ENCODE measurements at places on chromosomes 1 and 21. TPM values are rescaled to one million over a fixed set of nuclear protein-coding genes. Genes with fewer than 3 reads are reported as not detected.

SPRR2A gene
- polyA plus RNA-seq, result not detected

PTPN14 gene
- polyA plus RNA-seq, result 10.3 TPM

GPR37L1 gene
- 0.09 TPM for polyA plus RNA-seq

CBR3 gene
- polyA plus RNA-seq, result 5.9 TPM

OLFML3 gene
- 6.6 TPM for polyA plus RNA-seq

POLR3GL gene
- 11.0 TPM for polyA plus RNA-seq

C1orf35 gene
- 28.9 TPM for polyA plus RNA-seq

DNASE2B gene
- not detected for polyA plus RNA-seq

CD52 gene
- polyA plus RNA-seq, result not detected

DNA sequence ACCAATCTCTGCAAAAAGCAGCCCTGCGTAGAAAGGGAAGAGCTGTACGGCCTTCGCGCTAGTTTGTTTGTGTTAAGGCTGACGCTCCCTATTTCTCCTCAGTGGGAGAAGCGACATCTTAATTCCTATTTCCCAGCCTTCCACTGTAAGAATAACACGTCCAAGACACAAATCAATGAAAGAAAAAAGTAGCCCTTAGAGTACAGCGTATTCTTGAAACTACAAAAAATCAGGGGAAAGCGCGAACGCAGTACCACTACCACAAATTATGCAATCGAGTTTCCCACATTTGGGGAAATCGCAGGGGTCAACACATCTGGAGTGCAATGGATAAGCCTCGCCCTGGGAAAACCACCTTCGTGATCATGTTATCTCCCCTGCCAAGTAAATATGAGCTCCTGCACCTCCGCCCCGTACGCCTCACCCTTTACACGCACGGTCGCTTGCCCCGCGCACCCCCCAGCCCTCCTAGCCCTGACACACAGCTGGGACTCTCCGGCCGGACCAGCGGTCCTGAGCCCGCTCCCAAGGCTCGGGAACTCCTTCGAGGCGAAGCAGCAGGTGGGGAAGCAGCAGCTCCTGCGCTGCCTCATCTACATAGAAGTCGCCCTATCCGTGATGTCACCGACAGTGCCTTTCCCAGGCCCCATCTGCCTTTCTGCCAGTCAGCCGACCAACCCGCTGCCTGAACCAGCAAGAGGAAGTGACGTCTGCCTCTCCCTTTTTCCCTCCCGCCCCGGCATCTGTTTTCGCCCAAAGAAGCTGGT lies 94.7 kb downstream of the PPIAL4G start:
- peak; percentile 94 for DNase-seq

GRCh38 chr1:158049853-158050252 lies 56.4 kb downstream of the KIRREL1 start:
- no peak for DNase-seq

DNA sequence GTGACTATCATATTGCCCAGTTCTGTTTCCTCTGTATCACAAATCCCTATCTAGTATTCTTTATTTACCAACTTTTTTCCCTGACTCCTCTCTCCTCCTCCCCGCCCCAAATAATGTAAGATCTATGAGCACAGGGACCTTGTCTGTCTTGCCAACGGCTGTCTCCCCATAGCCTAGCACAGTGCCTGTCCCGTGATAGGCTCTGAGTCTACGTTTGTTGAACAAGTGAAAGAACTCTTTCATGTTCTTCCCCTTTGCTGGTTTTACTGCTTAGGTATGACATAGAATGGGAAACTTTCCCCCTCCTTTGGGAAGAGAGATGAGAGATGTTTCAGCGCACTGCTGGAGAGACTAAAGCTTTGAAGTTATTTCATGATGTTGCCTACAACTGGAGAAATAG lies 367.0 kb downstream of the PRDM2 start:
- no peak for DNase-seq

DNA sequence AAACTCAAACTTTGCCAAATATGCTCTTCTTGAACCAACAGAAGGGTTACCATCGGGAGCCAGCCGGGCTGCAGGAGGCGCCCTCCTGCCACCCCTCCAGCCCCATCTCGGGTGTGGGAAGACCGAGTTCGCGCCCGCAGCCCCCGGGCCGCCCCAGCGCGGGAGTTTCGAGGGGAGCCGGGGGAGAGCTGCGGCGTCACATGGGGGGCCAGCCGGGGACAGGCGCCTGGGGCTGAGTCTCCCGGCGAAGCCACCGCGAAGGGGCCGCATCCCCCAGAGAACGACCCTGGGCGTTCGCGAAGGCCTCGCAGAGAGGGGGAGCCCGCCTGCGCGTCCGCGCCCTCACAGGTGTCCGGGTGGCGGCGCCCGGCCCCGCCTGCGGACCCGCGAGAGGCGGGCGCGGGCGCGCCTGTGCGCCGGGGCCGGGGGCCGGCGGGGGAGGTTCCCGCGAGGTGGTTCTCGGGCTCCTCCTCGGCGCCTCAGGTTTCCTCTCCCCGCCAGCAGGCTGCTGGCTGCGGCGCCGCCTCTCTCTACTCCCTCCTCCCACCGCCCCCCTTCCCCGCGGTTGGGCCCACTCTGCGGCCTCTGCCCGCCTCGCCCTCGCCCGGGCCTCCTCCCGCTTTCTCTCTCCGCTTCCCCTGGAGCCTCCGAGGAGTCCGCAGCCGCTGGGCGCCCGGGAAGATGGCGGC lies at the start of gene RAVER2:
RAVER2 (plus strand) TSS at position 584 of the 689 bp plus-strand sequence; CDS start at position 682, 98 bp downstream.
- peak; percentile 46 for DNase-seq

DNA sequence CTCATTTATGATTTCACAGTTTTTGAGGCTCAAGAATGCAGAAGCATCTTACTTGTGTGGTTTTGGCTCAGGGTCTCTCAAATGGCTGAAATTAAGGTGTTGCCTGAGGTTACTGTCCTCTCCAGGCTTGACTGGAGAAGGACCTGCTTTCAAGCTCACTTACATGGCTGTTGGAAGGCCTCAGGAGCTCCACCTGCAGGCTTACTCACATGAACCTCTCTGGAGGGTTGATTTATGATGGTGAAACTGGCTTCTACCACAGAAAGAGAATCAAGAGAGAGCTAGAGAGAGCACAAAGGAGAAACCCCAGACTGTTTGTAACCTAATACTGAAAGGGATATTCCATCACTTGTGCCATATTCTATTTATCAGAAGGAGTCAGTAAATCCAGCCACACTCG lies 6.2 kb upstream of the KCNK2 start:
- no peak for DNase-seq

GRCh38 chr21:42093186-42093585 lies 22.1 kb downstream of the UMODL1 start:
- DNase-seq, result no peak

DNA sequence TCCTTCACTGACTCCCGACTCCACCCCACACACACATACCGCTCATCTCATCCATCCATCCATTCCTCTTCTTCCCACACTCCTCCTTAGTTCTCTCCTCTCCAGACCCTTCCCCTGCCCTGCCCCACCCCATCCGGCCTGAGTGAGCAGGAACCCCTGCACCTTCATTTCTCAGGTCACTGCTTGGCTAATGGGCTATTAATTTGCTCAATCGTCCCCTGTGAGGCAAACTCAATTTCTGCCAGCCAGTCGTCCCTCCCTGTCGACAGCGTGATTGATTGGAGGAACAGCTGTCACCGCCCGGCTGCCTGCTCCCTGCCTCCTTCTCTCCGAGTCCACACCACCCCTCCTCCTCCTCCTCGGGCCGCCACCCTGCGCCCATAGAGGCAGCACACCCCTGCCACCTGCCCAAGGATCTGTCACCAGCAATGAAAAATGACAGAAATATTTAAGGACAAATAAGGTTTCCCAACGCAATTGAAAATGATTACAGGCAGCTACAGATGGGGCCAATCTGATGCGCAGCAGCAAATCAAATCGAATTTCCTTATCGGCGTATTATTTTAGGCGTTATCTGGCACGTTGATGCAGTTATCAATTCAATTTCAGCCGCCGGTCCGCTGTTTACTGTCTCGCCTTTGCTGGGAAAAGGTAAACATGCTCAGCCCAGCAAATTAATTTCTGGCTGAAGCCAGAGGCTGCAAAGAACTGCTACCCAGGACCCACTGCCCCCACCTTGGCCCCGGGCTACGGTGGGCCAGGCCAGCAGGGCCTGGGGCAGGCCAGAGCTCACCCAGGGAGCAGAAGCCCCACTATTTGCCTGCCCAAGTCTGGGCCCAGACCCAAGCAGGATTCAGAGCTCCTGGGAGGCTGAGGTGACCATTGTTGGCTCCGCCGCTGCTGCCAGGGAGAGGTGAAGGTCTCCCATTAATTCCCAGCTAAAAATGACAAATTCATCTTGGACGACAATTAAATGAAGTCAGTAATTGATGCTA lies 71.3 kb downstream of the TMEM53 start:
- DNase-seq, result no peak

GRCh38 chr1:222171005-222171404 lies 376.9 kb downstream of the HHIPL2 start:
- DNase-seq, result peak; percentile 17

GRCh38 chr1:244273845-244274619 lies 177.7 kb downstream of the ADSS2 start:
- DNase-seq, result peak; percentile 92
